ENCODE measurements at places on chromosomes 16 and 17. TPM values are rescaled to one million over a fixed set of nuclear protein-coding genes. Genes with fewer than 3 reads are reported as not detected.

DNA sequence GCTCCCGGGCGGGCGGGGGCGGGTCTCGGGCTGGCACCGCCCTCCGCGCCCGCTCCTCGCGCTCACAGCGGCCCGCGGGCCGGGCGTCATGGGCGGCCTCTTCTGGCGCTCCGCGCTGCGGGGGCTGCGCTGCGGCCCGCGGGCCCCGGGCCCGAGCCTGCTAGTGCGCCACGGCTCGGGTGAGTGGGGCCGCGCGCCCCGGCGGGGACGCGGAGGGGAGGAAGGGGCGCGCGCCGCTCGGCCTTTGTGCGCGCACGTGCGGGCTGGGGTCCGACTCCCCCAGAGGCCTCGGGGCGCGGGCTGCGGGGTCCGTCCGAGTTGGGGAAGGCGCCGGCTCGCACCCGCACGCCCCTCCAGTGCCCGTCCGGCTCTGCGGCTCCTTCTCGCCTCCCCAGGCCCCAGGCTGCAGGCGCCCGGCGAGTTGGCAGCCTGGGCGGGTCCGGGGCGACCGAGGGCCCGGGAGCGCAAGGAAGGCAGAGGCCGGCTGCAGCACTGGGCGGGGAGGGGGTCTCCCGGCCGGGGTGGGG lies at the start of gene NME4:
Gene NME4, plus strand, starts transcription at position 65 of the 527 bp plus-strand sequence. Its CDS starts 24 bp downstream, at position 89.
- DNase-seq = no peak

DNA sequence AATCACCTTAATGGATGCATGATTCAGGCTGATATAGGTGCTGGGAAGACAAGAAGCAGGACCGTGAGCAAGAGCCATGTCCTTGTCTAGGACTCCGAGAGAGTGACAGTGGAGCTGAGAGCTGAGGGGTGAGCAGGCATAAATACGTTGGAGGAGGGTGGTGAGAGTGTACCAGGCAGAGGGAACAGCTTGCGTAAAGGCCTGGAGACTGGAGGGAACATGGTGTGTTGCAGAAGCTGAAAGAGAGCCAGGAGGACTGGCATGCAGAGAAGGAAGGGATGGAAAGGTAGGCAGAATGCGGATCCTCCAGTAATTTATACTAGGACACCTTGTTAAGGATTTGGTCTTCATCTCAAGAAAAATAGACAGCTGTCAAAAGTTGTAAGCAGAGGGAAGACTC lies 653.2 kb downstream of the HS3ST4 start:
- DNase-seq = no peak

SOST gene
- total RNA-seq = not detected

MSLN gene
- total RNA-seq = not detected

- peak; percentile 16 for DNase-seq
Measured at GRCh38 chr17:50476545-50477315, 1.9 kb upstream of the RSAD1 start.

DNA sequence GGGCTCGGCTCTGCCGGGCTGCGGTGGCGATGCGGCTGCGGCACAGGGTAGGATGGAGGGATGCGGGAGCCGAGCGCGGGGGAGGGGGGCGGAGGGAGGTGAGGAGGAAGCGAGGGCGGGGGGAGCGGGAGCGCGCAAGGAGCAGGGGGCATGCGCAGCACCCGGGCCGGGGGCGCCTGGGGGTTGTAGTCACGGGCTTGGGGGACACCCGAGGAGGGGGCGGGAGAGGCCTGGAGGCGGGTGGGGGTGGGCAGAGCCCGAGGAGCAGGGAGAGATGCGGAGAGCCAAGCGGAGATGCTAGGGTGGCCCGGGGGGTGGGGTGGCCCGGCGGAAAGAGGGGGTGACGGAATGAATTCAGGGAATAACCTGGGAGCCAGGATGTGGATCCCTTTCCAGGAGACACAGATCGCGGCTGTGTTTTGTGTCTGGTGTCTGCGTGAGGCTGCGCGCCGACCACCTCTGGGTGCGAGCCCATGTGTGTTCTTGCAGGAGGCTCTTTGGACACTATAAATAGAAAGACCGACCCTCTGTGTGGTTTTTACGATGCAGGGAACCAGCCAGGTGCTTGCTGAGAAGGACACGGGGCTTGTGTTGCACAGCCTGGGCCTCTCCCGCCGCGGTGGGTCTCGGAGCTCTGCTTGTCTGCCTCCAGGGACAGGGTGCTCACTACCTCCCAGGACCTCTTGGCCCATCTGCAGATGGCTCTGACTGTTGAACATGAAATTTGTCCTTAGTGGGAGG lies at the start of gene STX1B:
Gene STX1B, minus strand, starts transcription at position 54 of the 741 bp plus-strand sequence. CDS start 242 bp downstream, outside the sequence.
- no peak for DNase-seq

- DNase-seq = no peak
Measured at GRCh38 chr16:64450177-64450576, 671.7 kb downstream of the CDH11 start.

DNA sequence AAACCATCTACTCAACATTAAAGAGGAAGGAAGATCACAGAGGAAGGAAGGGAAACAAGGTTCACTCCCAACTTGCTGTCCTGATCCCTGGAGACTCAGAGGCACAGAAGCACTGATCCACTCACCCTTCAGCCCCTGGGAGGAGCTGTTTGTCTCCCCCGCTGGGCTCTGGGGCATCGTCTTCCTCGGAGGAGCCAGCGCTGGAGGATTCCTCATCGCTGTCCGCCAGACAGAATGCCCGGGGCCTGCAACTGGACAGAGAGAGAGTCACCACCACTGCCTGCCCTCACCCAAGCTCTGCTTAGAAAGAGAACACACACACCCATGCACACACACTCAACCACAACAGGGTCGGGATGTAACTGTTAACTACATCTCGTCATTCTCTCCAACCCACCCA lies 24.8 kb upstream of the ERN1 start:
- DNase-seq = no peak

- DNase-seq = no peak
Measured at GRCh38 chr16:2819939-2820835, 3.1 kb downstream of the PRSS21 start.

Data from natural killer cell treated with Interleukin-12 subunit alpha and Interleukin-12 subunit beta and Interleukin-15 and Interleukin-18, amount 100 ng/mL, for 72 hours (primary cell).